ENCODE measurements at places on chromosomes 5 and 9.

- DNase-seq = no peak
Observed at GRCh38 chr9:127977884-127978647, 2.7 kb downstream of the EEIG1 start.

DNA sequence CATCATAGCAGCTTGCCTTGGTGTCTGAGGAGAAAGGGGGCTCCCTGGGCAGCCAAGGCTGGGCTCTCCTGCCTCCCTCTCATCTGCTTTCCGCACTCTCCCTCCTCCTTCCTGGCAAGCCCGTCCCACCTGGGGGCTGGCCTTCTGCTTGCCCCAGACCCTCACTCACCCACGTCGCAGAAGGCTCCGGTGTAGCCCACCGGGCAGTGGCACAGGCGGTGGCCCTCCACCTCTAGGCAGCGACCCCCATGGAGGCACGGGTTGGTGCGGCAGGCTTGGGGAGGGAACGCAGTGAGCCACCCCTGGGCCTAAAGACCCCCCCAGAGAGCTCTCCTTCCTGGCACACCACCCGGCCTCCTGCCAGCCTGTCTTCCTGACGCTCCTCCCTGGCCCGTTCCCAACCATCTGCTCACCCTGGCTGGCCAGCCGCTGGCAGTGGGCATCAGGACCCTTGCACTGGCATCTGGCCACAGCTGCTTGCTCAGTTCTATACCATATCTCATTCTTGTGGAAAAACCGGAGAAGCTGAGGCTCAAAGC, 4.2 kb upstream of the PFN3 start:
- DNase-seq = no peak

GRCh38 chr9:129776938-129777768, 24.3 kb upstream of the PTGES start:
- no peak for DNase-seq

DNA sequence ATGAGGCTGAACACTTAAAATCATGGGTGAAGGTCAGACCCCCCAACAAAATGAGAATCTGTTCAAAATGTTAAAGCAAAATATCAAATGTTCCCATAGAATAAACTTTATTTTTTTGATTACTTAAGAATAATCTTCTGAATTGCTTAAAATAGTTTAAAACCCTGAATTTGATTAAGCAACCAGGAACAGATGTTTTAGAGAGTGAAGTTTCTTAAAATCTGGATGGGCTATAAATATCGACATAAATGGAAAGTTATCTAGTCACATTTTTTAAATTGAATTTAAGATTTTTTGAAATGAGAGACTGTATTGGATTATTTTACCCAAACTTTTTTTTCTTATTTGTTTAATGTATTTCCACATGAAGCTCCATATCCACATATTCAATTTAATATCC, 98.5 kb downstream of the ADAMTS12 start:
- DNase-seq = no peak

GRCh38 chr5:50476549-50476948, 35.5 kb upstream of the EMB start:
- no peak for DNase-seq

GRCh38 chr5:145847499-145848497, 12.7 kb upstream of the PRELID2 start:
- DNase-seq = no peak

GRCh38 chr9:69433392-69433791, 108.4 kb downstream of the ENTREP1 start:
- DNase-seq = no peak

GRCh38 chr9:11001546-11001945, 388.7 kb upstream of the PTPRD start:
- no peak for DNase-seq

GRCh38 chr5:134784241-134784920, 25.8 kb downstream of the DDX46 start:
- DNase-seq = no peak

DNA sequence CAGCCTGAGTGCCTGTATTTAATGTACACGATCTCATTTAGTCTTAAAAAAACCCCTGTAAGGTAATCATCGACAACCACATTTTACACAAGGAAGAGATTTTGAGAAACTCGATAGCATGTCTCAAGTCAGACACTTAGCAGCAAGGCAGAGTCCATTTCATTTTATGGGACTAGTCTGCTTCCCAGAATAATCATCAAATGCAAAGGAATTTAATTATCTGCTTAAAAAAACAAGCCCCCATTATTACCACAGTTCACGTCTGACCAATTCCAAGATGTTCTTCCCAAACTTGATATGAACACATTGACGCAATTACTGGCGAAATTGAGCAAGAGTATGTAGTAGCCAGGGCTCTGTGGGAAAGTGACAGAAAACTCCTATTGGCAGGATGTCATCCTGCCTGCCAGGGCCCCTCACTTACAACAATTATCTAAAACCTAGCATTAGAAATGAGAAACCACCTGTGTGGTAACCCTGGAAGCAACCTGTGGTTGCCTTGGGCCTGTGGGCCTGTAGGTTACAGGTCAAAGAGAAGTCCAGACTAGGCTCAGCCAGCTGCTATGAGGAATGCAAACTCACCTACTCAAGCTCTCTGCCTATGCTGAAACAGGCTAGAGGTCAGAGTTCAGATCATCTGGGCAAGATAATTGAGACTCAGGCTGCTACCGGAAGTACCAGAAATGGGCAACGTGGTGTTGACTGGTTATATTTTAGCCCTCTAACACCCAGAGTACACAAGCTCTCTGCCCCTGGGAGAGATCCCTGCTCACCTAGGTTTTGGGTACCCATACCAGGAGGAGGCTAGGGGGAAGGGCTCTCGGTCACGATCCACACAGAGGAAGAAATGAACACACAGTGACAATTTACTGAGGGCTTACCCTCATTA, 1.6 kb downstream of the B4GALT1 start:
- no peak for DNase-seq

GRCh38 chr9:82332774-82333152, 344.2 kb downstream of the SPATA31D1 start:
- DNase-seq = no peak

GRCh38 chr5:168128111-168128510, 163.3 kb upstream of the WWC1 start:
- no peak for DNase-seq

DNA sequence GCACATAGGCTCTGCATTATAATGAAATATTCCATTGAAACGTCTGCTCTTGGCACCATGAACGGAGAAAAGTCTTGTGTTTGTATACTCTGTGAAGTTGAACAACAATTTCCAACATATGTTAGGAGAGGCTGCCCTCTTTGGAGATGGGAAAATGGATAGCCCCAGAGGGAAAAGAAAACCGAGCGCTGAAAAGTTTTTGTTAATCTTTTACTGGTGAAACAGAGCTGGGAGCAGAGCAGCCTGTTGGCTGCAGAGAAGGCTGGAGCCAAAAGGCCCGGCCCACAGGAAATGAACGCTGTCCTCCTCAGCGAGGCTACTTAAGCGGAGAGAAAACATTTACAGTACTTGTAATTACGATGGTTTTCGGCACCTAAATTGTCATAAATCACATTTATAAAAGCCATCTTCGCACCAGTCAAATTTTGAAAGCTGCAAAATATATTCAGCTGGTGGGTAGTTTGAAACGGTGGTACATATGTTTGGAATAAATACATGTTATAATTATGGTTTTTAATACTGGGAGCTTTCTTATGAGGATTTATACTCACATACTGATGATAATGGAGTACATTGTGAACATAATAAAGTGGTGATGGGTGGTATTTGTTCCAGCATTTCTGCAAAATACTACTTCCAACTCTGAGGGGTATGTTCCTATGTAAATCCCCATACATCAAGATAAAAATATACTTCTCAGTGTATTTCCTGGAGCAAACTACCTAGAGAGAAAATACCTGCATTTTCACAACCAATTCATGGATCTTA, 129.6 kb upstream of the CNTLN start:
- DNase-seq = no peak

- DNase-seq = peak; percentile 49
Observed at GRCh38 chr9:77011973-77012821, 7.3 kb upstream of the FOXB2 start.

- no peak for DNase-seq
Observed at GRCh38 chr5:83026930-83027687, 50.1 kb downstream of the TMEM167A start.

GRCh38 chr9:36140086-36141084, 3.9 kb downstream of the GLIPR2 start:
- DNase-seq = no peak

- no peak for DNase-seq
Observed at GRCh38 chr9:131144201-131144600, 18.8 kb downstream of the NUP214 start.

DNA sequence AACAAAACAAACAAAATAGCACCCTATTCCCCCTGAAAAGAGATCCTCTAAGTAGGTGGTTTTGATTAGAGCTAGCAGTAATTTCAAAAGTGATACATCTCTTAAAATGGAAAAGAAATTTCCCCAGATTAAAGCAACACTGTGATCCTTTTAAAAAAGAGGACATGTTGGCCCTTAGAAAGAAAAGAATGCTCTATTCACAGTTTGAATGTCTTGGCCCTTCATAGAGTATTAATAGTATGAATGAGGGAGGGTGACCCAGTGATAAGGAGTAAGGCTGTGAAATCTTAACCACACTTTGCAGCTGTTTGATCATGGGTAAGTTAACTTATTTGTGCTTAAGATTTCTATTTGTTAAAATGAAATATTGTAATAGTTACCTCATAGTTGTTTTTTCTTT, 467.7 kb upstream of the MEF2C start:
- DNase-seq = no peak

GRCh38 chr5:14309878-14310531, 166.9 kb downstream of the TRIO start:
- DNase-seq = no peak
